ENCODE measurements at places on chromosomes 11 and 22. TPM values are rescaled to one million over a fixed set of nuclear protein-coding genes. Genes with fewer than 3 reads are reported as not detected.

OR10A2 gene
- not detected for total RNA-seq

BIK gene
- 3.3 TPM for total RNA-seq

C11orf52 gene
- total RNA-seq: not detected

OR51Q1 gene
- not detected for total RNA-seq

SLC29A2 gene
- total RNA-seq: 8.1 TPM

SLCO2B1 gene
- not detected for total RNA-seq

TSPAN32 gene
- 5.5 TPM for total RNA-seq

SLC1A2 gene
- 0.08 TPM for total RNA-seq

MYOD1 gene
- not detected for total RNA-seq

TEAD1 gene
- total RNA-seq: 0.43 TPM

KRTAP5-8 gene
- not detected for total RNA-seq

MAP6 gene
- total RNA-seq: not detected

OR51I1 gene
- not detected for total RNA-seq

GRCh38 chr11:66045177-66045639 is 3.8 kb downstream of the GAL3ST3 start:
- peak overlapping the region; percentile 68 for H3K27ac ChIP-seq
- H3K4me1 ChIP-seq: peaks cover 15% of the 10 kb centered on the region
- peak; percentile 84 for DNase-seq
- no peak overlapping the region for H3K4me3 ChIP-seq

- H3K36me3 ChIP-seq: peaks cover 33% of the 10 kb centered on the region
- H3K27me3 ChIP-seq: no peaks in the 10 kb centered on the region
- peak overlapping the region; percentile 98 for H3K4me3 ChIP-seq
- peak overlapping the region; percentile 99 for H3K27ac ChIP-seq
- H3K4me1 ChIP-seq: peaks cover 60% of the 10 kb centered on the region
Measured at GRCh38 chr11:64879244-64879900, 951 bp upstream of the EHD1 start.

- H3K27ac ChIP-seq: no peak overlapping the region
- H3K4me3 ChIP-seq: no peak overlapping the region
- H3K4me1 ChIP-seq: no peaks in the 10 kb centered on the region
- H3K27me3 ChIP-seq: no peaks in the 10 kb centered on the region
- no peaks in the 10 kb centered on the region for H3K36me3 ChIP-seq
Measured at GRCh38 chr11:8252388-8252787, 11.3 kb downstream of the LMO1 start.

DNA sequence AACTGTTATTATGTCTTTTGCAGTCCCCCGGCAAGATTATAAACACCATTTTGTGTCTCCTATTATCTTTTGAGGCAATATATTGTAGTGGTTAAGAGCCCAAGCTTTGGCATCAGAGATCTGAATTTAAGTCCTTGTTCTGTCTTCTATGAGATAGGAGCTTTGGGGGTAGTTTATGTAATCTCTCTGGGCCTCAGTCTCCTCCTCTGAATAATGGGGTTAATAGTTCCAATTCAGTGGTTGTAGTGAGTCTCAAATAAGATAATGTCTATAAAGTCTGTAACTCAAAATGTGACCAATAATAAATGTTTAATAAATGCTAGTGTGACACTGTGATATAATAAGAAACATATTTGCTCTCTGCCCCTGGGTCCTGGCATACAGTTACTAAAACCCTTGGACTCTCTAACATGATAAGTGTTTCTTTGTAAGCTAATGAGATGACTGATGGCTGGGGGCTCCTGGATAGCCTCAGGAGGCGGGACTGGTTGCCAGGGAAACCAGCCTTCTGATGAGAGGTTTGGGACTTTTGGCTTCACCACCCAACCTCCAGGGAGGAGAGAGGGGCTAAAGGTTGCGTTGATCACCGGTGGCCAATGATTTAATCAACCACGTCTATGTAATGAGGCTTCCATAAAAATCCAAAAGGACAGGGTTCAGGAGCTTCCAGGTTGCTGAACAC is 183.4 kb upstream of the MTMR2 start:
- no peaks in the 10 kb centered on the region for H3K27me3 ChIP-seq
- peaks cover 62% of the 10 kb centered on the region for H3K4me1 ChIP-seq
- H3K36me3 ChIP-seq: peaks cover 23% of the 10 kb centered on the region
- H3K27ac ChIP-seq: no peak overlapping the region
- no peak overlapping the region for H3K4me3 ChIP-seq

DNA sequence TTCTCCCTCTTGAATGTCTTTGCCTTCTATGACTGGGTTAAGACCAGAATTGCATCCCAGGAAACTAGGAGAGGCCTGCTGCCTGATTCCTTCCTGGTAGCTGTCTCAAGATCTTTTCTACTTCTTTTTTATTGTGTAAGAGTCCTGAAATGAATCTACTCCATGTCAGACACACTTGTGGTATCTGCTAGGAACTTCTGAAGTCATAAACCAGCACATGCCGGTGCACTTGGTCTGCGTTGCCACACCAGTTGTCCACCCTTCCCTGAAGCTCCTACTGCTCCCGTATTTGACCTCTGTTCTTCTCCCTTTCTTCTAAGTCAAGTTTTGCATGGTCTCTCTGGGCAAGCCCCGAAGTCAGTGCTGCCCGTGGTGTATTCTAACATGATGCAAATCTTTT is 644.2 kb downstream of the ETS1 start:
- H3K27ac ChIP-seq: no peak overlapping the region
- H3K4me3 ChIP-seq: no peak overlapping the region
- H3K27me3 ChIP-seq: peaks cover 8% of the 10 kb centered on the region
- no peaks in the 10 kb centered on the region for H3K36me3 ChIP-seq
- DNase-seq: no peak

GRCh38 chr11:73661035-73661628 is 14.8 kb downstream of the PLEKHB1 start:
- H3K36me3 ChIP-seq: no peaks in the 10 kb centered on the region
- H3K4me3 ChIP-seq: peak overlapping the region; percentile 46
- DNase-seq: peak; percentile 87

DNA sequence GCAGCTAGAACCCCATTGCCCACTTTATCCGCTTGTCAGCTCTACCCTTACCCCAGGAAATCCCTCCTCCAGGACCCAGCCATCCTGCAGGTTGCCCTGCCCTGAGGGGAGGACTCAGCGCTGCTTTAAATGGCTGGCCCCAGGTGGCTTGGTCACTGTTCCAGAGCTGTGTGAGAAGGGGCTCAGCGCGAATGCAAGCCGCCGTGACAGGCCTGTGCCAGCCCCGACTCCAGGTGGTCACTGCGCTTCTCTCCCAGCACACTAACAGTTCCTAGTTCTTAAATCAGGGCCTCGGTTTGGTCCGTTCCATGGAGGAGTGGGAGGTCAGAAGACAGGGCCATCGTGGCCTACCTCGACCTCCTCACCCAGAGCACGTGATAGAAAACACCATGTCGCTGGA is 65.7 kb upstream of the TBCEL start:
- peaks cover 12% of the 10 kb centered on the region for H3K4me1 ChIP-seq
- H3K4me3 ChIP-seq: no peak overlapping the region
- DNase-seq: no peak
- H3K27me3 ChIP-seq: no peaks in the 10 kb centered on the region

DNA sequence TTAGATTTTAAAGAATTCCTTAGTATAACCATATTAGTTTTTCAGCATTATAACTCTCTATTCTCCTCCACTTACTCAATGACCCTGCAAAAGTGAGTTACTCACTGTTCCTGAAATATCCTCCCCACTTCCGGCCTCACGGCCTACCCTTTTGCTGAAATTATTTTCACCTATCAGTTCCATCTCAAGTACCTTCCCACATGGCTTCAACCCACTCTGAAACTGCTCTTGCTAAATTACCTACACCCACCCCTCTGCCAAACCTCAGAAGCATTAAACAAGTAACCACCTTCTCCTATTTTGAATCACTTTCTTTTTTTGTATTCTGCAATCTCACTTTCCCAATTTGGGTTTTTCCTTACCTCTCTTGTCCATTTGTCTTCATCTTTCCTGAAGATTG is 37.7 kb downstream of the OR5P2 start:
- no peak for DNase-seq
- H3K4me1 ChIP-seq: peaks cover 3% of the 10 kb centered on the region
- no peak overlapping the region for H3K4me3 ChIP-seq
- H3K27ac ChIP-seq: no peak overlapping the region
- no peaks in the 10 kb centered on the region for H3K36me3 ChIP-seq

- no peak overlapping the region for H3K27ac ChIP-seq
- no peak for DNase-seq
- peaks cover 29% of the 10 kb centered on the region for H3K36me3 ChIP-seq
- no peaks in the 10 kb centered on the region for H3K27me3 ChIP-seq
- H3K4me1 ChIP-seq: no peaks in the 10 kb centered on the region
- H3K4me3 ChIP-seq: no peak overlapping the region
Measured at GRCh38 chr11:19173964-19174638, 27.7 kb downstream of the CSRP3 start.

- no peaks in the 10 kb centered on the region for H3K4me1 ChIP-seq
- peaks cover 7% of the 10 kb centered on the region for H3K27me3 ChIP-seq
- no peak overlapping the region for H3K4me3 ChIP-seq
- H3K27ac ChIP-seq: no peak overlapping the region
- no peaks in the 10 kb centered on the region for H3K36me3 ChIP-seq
- DNase-seq: no peak
Measured at GRCh38 chr11:77506857-77507256, 33.0 kb upstream of the PAK1 start.

DNA sequence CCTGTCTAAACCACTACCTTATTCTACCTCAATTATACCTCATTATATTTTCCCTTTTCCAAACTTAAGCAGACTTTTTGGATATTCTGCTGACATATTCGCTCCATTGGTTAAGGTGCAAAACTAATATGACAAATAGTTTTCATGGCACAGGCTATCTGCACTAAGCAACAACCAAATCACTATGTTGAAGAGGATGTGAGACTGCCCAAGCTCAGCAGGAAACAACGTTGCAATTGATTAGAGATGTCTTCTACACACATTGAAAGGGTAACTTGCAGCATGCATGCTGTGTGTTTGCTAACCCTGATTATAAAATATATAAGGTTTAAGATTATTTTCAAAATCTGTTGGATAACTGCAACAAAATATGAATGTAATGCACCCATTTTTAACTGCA is 61.6 kb downstream of the STK33 start:
- no peak overlapping the region for H3K27ac ChIP-seq
- H3K36me3 ChIP-seq: no peaks in the 10 kb centered on the region
- H3K4me1 ChIP-seq: no peaks in the 10 kb centered on the region
- peaks cover 3% of the 10 kb centered on the region for H3K27me3 ChIP-seq
- DNase-seq: no peak
- no peak overlapping the region for H3K4me3 ChIP-seq

DNA sequence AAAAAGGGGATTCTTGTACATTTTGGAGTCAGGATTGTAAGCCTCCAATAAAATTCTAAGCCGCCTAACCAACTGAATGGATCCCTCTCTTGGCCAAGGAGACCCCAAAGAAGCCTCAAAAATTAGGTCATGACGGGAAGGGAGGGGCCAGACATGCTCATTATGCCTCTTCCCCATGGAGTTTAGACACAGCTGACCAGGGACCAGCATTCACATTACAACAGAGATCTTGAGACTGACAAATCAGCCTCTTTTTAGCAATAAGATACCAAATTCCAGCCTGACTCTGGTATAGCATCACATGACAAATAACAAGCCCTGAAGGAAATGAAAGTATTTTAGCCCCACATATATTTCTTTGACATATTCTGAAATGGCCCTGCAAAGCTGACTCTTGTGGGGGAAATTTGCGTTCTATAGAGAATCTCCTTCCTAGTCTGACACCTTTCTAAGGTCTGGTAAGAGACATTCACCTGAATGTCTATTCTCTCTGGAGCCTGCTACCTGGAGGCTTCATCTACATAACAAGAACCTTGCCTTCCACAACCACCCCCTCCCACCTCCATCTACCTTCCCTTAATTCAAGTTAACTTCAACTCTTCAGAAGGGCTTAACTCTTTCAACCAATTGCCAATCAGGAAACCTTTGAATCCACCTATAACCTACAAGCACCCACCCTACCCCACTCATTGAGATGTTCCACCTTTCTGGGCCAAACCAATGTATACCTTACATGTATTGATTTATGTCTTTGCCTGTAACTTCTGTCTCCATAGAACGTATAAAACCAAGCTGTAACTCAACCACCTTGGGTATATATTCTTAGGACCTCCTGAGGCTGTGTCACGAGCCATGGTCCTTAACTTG is 10.3 kb downstream of the GAL start:
- peaks cover 12% of the 10 kb centered on the region for H3K27me3 ChIP-seq
- no peak overlapping the region for H3K4me3 ChIP-seq
- H3K27ac ChIP-seq: no peak overlapping the region
- DNase-seq: no peak
- H3K36me3 ChIP-seq: no peaks in the 10 kb centered on the region
- H3K4me1 ChIP-seq: peaks cover 18% of the 10 kb centered on the region

GRCh38 chr22:27556371-27556770 is 245.2 kb downstream of the MN1 start:
- H3K27ac ChIP-seq: no peak overlapping the region
- H3K36me3 ChIP-seq: no peaks in the 10 kb centered on the region
- H3K4me1 ChIP-seq: no peaks in the 10 kb centered on the region

- no peak overlapping the region for H3K27ac ChIP-seq
- H3K4me1 ChIP-seq: peaks cover 16% of the 10 kb centered on the region
- peaks cover 1% of the 10 kb centered on the region for H3K36me3 ChIP-seq
- DNase-seq: no peak
Measured at GRCh38 chr11:94581926-94582325, 14.8 kb downstream of the PIWIL4 start.

DNA sequence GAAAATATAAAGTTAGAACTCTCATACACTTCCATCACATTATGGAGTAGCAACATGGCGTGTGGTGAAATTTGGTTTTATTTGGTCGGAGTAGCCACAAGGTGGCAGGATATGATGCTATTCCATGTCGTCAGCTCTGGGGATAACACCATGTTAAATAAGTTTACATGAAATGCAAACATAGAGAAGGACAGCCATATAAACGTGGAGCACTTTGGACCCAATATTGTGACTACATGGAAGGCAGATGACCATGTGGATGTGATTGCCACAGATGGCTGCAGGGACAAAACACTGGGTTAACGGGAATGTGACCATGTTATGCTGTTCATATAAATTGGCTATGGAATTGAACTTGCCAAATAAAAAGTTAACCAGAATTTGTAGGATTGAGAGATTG is 21.0 kb downstream of the OR5M11 start:
- DNase-seq: no peak
- no peaks in the 10 kb centered on the region for H3K4me1 ChIP-seq
- no peak overlapping the region for H3K27ac ChIP-seq

Measured in activated naive CD8-positive, alpha-beta T cell treated with anti-CD3 and anti-CD28 coated beads for 36 hours (primary cell).